Activated naive CD8-positive, alpha-beta T cell treated with anti-CD3 and anti-CD28 coated beads, Interleukin-2, amount 50 U/mL, for 24 hours (primary cell): ENCODE measurements at places on chromosomes 11 and 22.
A peak's percentile ranks its signal among the peaks of the same experiment; 100 is the strongest.

DNA sequence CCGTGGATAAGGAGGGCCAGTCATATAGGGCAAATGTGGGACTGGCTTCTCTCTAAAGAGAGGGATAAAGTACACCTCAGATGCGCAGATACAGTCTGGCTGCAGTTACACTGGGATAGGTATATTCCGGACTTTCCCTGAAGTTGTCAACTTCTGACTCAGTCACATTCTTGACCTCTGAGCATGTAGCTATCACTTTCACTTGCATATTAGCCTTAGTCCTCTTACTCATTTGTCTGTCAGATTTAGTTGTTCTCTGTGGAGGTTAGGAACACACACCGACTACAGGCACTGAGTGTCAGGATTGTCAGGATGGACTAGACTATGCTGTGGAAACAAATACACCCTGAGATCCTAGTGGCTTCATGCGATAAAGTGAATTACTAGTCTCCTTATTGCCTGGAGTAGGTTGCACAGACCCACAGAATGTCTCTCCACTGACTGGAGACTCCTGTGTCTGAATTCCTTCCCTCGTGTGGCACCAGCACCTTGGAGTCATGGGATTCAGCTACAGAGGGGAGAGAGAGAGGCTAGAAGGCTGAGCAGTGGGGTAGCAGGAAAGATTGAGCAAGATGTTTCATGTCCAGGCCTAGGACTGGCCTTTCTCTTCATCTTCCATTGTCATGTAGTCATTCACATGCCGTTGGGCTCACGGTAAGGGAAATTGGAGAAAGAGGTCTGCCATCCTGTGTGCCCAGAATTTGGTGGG is 654.3 kb downstream of the NTM start:
- peaks cover 2% of the 10 kb centered on the region for H3K27me3 ChIP-seq
- H3K4me3 ChIP-seq = no peak overlapping the region
- no peak for DNase-seq

GRCh38 chr11:64770120-64770519 is 8.2 kb downstream of the SF1 start:
- H3K36me3 ChIP-seq = peaks cover 89% of the 10 kb centered on the region
- H3K4me1 ChIP-seq = peaks cover 92% of the 10 kb centered on the region
- H3K27me3 ChIP-seq = no peaks in the 10 kb centered on the region
- H3K4me3 ChIP-seq = no peak overlapping the region

DNA sequence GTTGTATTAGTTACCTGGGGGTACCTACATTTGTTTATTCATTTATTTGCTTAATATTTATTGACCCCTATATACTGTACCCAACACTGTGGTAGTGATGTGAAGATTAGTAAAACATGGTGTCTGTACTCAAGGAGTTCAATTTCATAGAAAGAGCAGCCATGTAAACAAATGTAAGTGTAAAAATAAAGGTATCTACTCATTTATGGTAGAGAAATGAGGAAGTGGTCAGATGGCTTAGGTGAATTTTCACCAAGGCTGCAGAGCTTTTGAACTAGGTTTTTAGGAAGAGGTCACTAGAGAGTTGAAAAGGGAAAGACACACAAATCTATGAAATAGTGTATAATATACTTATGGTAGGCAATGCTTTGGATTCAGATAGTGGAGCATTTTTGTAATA is 11.1 kb downstream of the CTR9 start:
- H3K27me3 ChIP-seq = no peaks in the 10 kb centered on the region
- peaks cover 4% of the 10 kb centered on the region for H3K4me1 ChIP-seq
- H3K36me3 ChIP-seq = peaks cover 36% of the 10 kb centered on the region
- no peak overlapping the region for H3K27ac ChIP-seq
- no peak for DNase-seq
- no peak overlapping the region for H3K4me3 ChIP-seq

DNA sequence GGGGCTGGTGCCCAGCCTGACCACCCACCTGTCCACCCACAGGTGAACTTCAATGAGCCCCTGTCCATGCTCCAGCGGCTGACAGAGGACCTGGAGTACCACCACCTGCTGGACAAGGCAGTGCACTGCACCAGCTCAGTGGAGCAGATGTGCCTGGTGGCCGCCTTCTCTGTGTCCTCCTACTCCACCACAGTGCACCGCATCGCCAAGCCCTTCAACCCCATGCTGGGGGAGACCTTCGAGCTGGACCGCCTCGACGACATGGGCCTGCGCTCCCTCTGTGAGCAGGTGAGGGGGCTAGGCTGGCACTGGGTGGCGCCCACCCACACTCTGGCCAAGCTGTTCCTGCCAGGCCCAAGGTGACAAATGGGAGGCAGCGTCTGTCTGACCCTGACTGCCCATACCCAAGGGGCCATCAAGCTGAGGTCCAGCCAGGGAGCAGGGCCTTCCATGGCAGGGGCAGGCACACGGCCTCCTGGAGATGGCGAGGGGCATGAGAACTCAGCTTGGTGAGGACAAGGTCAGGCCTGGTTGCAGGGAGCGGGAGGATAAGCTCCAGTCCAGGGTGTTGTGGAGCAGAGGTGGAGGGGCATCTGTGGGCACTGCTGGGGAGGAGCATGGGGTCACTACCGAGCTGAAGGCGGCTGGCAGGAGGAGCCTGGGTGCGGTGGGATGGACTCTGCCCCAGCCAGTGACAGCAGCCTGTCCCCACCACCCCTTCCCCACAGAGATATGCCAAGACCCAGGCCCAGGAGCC is 77.7 kb downstream of the MORC2 start:
- peak; percentile 40 for DNase-seq
- H3K4me1 ChIP-seq = peaks cover 16% of the 10 kb centered on the region
- H3K27ac ChIP-seq = no peak overlapping the region

- H3K36me3 ChIP-seq = no peaks in the 10 kb centered on the region
- H3K27ac ChIP-seq = no peak overlapping the region
- no peak overlapping the region for H3K4me3 ChIP-seq
- DNase-seq = no peak
- no peaks in the 10 kb centered on the region for H3K4me1 ChIP-seq
Measured at GRCh38 chr11:45563810-45564209, 101.6 kb downstream of the CHST1 start.

- no peaks in the 10 kb centered on the region for H3K4me1 ChIP-seq
- no peak for DNase-seq
- H3K27me3 ChIP-seq = no peaks in the 10 kb centered on the region
- H3K4me3 ChIP-seq = no peak overlapping the region
- no peaks in the 10 kb centered on the region for H3K36me3 ChIP-seq
Measured at GRCh38 chr11:41446107-41446506, 13.3 kb downstream of the LRRC4C start.

GRCh38 chr11:113555071-113555619 is 79.9 kb upstream of the DRD2 start:
- no peaks in the 10 kb centered on the region for H3K36me3 ChIP-seq
- peaks cover 13% of the 10 kb centered on the region for H3K27me3 ChIP-seq
- no peak overlapping the region for H3K27ac ChIP-seq
- H3K4me1 ChIP-seq = no peaks in the 10 kb centered on the region
- H3K4me3 ChIP-seq = no peak overlapping the region

GRCh38 chr11:64839335-64839734 is 5.1 kb downstream of the CDC42BPG start:
- DNase-seq = no peak
- H3K27ac ChIP-seq = no peak overlapping the region
- H3K27me3 ChIP-seq = no peaks in the 10 kb centered on the region

DNA sequence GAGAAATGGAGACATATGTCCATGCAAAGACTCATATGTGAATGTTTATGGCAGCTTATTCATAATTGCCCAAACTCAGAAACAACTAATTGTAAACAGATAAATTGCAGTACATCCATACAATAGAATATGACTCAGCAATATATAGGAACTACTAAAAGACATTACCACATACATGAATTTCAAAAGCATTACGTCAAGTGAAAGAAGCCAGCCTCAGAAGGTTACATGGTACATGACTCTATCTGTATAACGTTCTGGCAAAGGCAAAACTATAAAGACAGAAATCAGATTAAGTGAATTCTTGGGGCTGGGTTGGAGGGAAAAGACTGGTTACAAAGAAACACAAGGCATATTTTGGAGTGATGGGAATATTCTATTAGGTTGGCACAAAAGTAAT is 7.2 kb downstream of the KCTD21 start:
- no peaks in the 10 kb centered on the region for H3K27me3 ChIP-seq
- H3K36me3 ChIP-seq = peaks cover 15% of the 10 kb centered on the region
- DNase-seq = no peak
- H3K4me1 ChIP-seq = peaks cover 18% of the 10 kb centered on the region
- no peak overlapping the region for H3K4me3 ChIP-seq

DNA sequence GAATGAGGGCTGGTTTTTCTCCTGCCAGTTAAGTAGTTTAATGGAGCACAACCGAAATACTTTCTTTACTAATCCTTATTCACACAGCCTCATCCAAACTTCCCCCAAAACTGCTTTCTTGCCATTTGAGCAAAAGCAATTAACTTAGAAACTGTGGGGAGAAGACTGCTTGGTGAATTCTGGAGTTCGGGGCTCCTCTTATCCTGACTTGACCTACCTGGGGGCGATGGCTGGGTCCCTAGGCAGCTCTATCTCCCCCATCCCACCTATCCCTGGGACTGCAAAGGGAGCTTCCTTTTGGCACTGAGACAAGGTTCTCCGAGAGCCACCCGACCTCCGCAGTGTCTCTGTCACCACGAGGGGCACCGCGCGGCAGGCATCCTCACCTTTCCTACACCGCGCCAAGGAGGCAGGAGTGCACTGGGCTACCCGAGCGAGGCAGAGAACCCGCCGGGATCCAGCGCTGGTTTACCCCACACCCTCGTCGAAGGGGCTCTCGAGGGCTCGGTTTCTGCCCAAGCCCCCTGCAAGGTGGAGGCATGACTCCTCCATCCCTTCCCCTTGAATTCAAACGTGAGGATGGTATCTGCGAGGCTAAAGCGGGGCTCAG is 759 bp downstream of the DESI1 start:
- H3K4me3 ChIP-seq = peak overlapping the region; percentile 97
- peak overlapping the region; percentile 99 for H3K27ac ChIP-seq
- H3K27me3 ChIP-seq = peaks cover 3% of the 10 kb centered on the region
- peaks cover 47% of the 10 kb centered on the region for H3K36me3 ChIP-seq
- DNase-seq = peak; percentile 56

DNA sequence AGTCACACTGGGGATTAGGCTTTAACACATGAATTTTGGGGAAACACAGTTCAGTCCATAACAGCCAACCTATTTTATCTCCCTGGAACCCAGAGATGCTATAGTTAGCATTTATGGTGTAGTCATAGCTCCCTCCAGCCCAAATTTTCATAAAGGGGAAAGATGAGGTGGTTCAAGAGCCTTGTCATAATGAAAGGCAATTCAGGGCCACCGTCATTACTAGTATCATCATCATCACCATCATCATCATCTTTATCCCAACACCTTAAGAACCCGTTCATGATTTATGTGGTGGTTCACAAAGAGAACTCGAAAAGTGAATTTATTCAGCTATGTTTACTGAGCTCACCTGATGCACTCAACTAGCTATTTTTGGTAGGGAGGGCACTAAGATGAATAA is 2.4 kb upstream of the TUBA8 start:
- peaks cover 42% of the 10 kb centered on the region for H3K36me3 ChIP-seq
- peaks cover 63% of the 10 kb centered on the region for H3K4me1 ChIP-seq
- H3K27ac ChIP-seq = no peak overlapping the region
- DNase-seq = no peak
- H3K4me3 ChIP-seq = no peak overlapping the region
- H3K27me3 ChIP-seq = peaks cover 36% of the 10 kb centered on the region
